ENCODE measurements at places on chromosomes 4 and X.

DNA sequence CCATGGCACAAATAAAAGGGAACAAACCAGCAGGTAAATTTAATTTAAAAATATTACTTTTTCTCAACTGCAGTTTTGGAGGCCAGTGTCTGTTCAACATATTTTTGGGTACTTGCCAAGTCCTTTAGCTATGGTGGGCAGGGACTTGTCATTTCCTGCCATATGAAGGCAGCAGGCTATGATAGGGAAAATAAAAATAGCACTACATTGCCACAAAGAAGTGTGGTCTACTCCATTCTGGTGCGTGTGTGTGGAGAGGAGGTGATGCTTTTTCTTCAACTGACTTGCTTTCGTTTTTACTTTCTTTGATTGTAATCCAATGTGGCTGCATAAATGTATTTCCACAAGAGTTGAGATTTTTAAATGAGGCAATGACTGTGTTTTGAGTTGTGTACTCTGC is 17.2 kb downstream of the GPR174 start:
- no peak for DNase-seq

- no peak for DNase-seq
Measured at GRCh38 chrX:71923516-71923915, 12.9 kb downstream of the NHSL2 start.

- no peak for DNase-seq
Measured at GRCh38 chr4:26463386-26463785, 26.9 kb downstream of the CCKAR start.

DNA sequence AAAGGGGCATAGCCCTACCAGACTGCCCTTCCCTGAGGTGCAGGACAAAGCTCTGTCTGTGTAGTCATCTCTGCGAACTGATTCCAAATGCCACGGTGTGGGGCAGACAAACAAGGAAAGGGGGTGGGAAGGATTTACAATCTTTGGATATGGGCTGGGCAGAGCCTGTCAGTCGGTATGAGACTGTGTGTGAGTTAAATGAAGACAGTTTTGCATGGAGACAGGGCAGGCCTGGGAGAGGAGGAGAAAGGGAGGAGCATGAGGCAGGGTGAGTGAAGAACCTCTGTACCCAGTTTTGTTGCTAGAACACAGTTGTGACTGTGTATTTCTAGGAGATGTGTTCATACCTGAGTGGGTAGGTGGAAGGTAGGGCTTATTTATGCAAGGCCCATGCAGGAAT is 59.4 kb upstream of the MSN start:
- DNase-seq, result no peak

DNA sequence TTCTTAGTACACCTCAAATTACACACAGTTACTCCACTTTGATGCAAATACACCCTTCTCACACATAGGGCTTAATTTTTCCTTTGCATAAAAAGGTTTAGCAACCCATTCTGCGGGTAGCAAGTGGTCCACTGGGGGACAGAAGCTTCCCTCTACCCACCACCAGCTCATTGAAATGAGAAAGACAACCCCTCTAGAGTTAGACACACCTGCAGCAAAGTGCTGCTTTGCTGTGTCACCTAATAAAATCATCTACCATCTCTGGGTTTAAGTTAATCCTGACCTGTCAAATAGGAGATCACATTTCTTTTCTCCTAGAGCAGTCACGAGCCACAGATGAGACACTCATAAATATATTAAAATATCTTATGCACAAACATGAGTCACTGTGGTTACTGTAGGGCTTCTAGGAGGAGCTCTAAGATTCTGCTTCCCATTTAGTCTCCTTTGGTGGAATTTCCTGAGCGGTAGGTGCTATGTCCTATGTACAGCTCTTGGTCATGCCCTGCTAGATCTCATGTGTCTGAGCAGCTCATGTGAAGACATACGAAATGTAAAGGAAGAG is 11.9 kb downstream of the BMX start:
- peak; percentile 26 for DNase-seq

GRCh38 chrX:16743604-16744325 is 24.4 kb downstream of the SYAP1 start:
- peak; percentile 81 for DNase-seq

- DNase-seq, result no peak
Measured at GRCh38 chr4:154088741-154089140, 299.9 kb upstream of the SFRP2 start.

GRCh38 chr4:19496756-19497155 is 754.9 kb upstream of the SLIT2 start:
- no peak for DNase-seq

GRCh38 chrX:20517565-20517964 is 250.9 kb upstream of the RPS6KA3 start:
- DNase-seq, result no peak

GRCh38 chrX:16914058-16914457 is 32.4 kb upstream of the REPS2 start:
- DNase-seq, result no peak

- DNase-seq, result no peak
Measured at GRCh38 chrX:97132664-97133415, 249.1 kb downstream of the RPA4 start.

- DNase-seq, result peak; percentile 18
Measured at GRCh38 chr4:22434895-22435294, 81.0 kb downstream of the ADGRA3 start.

DNA sequence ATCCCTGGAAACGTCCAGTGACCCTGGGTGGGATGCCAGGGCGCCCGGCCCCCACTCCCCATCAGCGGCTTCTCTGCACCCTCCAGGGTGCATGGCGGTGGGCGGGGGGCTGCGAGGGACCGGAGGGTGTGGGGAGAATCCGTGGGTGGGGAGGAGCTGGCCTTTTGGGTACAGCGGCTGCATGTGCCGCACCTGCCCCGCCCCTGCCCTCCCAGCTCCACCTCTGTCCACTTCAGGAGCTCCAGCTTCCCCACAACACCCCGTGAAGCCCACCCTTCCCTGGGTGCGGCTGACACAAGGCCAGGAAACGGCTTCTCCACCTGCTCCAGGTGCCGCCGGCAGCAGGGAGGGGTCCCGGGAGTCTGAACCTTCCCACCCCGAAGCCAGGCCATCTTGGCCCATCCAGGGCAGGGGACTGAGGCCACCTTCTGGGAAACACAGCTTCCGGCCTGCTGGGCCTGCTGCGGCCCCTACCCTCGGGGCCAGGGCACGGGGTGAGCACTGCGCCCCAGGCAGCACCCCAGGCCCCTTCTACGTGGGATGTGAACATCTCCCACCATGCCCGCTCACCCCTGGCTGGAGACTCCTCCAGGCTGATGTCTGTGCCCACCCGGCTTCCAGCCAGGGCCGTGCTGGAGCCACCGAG is 34.6 kb downstream of the CPLX1 start:
- DNase-seq, result no peak

GRCh38 chr4:42628740-42629139 is 28.2 kb downstream of the ATP8A1 start:
- DNase-seq, result no peak
